T-helper 1 cell (primary cell): ENCODE measurements at places on chromosomes 4 and X.

GRCh38 chr4:102627831-102628523 is 126.8 kb downstream of the NFKB1 start:
- DNase-seq, result no peak

DNA sequence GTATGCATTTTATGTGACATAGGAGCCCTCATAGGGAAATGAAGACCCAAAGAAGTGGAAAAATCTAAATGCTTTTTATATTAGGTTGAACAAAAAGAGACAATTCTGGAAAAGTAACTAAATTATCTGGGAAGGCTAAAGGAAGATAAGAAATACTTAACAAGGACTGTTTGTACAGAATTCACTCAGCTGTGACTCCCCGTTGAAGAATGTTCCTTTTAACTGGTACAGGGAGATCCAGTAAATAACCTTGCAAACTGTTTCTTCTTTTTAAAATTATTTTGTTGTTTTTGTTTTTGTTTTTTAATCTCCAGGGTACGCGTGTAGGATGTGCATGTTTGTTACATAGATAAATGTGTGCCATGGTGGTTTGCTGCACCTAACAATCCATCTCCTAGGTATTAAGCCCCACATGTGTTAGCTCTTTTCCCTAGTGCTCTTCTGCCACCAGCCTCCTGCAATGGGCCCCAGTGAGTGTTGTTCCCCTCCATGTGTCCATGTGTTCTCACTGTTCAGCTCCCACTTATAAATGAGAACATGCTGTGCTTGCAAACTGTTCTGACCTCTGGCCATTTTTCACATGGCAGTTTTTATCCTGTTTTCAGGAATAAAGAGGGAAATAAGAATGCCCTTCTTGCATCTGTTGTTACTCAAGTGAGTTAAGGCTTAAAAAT is 81.7 kb downstream of the PWWP3B start:
- DNase-seq, result no peak

DNA sequence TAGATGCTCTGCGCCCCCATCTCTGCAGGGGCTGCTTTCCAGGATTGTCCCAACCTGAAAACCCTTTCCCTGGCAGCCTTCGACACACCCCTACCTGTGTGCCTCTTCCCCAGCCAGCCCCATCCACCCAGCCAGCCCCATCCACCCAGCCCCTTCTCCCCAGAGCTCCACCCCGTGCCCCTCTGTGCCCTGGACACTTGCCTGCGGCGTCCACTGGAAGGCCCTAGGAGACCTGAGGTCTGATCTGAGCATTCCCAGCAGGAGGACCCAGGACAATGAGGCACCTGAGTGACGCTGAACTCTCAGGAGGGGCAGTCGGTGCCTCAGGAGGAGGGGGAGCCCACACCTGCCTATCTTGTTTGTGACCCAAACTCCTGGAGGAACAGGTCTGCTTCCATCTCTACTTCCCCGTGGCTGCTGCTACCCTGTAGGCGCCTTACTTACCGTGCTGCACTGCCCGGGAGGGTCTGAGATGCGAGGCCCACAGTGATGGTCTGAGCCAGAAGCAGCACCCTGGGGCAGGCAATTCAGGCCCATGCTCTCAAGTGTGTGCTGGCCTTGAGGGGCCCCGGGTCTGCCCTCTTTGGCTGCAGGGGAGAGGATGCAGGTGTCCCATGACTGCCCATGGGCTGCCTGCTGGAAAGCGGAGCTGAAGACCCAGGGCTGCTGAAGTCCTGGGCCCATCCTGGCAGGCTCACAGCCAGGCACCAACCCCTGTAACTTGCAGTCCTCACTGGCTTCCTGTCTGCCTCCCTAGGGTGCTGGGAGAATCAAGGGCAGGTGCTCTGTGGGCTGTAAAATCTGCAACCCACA is 4.9 kb downstream of the LRPAP1 start:
- no peak for DNase-seq

DNA sequence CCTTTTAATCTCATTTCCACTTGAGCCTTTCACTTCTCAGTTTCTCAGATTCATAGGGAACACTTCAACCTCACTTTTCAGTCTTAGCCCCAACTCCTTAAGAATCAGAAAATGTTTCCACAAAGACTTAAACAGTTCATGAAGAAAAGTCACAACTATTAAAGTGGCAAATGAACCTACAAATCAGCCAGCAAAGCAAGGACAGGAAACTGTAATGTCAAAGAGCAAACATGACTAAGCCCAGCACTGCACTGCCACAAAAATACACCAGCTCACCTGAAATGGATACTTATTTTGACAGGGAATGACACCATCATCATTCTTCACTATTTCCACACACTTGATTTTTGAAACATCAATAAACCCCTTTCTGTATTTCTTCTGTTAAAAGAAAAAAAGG is 41.8 kb upstream of the TXK start:
- no peak for DNase-seq

- DNase-seq, result no peak
Observed at GRCh38 chrX:42176789-42177188, 253.4 kb upstream of the CASK start.

GRCh38 chrX:11768039-11768438 is 10.0 kb downstream of the MSL3 start:
- no peak for DNase-seq
